ENCODE measurements at places on chromosomes 2 and 18.

DNA sequence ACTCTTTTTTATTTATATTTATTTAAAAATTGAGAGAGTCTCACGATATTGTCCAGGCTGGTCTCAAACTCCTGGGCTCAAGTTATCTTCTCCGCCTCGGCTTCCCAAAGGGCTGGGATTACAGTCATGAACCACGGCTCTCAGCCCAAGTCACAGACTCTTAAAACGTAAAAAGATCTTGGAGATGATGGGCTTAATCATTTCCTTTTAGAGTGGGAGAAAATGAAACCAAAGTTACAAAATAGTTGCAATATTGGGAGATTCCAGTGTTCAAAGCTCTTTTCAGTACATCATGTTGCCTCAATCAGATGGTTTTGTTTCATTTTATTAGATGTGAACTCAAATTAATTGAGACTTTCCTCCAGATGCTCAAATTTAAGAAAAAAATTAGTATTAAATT, 151.4 kb upstream of the XPO1 start:
- DNase-seq = no peak

DNA sequence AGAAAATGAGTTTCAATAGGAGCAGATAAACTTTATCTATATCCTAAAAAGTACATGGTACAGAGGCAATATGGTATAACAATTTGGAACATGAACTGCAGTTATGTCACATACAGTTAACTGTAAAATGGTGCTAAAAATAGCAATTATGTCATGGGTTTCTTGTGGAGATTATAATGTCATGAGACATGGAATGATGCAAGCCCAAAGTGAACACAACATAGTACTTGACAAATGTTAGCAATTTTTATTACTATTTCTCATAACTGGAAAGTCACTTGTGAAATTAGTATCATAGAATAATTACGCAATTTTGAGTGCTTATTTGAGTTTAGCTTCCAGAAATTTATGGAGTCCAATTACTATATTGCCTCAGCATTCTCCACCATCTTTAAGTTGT, 1263.4 kb downstream of the DSC3 start:
- no peak for DNase-seq

DNA sequence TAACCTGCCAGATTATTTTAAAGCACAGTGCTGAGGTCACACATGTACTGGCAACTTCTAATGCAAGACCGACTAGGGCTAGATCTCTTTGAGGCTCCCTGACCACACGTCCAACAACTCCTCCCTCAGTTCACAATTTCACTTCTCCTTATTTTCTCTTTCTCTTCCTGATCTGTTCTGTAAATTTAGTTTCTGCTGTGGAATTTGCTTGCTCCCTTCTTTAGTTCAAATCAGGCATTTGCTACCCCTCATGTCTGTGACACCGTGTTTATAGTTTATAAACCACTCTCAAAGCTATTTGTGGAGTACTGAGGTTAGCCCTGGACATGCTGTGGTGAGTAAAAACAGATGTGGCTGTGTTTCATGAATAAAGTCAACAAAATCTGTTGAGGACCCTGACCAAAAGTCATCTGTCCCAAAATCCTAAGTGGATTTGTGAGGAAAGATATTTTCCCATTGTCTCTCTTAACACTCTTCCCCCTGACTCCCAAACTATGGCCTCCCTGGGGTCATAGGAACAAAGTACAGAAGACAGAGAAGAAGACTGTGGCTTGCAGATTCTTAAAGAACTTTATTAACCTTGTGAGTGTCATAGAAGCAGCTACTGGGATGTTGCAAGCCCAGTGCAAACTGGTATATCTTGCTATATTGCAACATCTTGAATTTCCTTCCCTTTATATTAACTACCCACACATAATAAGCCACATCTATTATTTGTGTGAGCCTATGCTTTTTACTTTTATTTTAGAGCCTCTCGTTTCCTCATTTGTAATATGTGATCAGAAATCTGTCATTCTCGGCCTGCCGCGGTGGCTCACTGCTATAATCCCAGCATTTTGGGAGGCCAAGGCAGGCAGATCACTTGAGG, 3.5 kb upstream of the NAGK start:
- DNase-seq = no peak

- DNase-seq = no peak
Measured at GRCh38 chr2:69018678-69019095, 5.7 kb downstream of the ANTXR1 start.

- DNase-seq = no peak
Measured at GRCh38 chr2:67922080-67922785, 140.6 kb downstream of the C1D start.

DNA sequence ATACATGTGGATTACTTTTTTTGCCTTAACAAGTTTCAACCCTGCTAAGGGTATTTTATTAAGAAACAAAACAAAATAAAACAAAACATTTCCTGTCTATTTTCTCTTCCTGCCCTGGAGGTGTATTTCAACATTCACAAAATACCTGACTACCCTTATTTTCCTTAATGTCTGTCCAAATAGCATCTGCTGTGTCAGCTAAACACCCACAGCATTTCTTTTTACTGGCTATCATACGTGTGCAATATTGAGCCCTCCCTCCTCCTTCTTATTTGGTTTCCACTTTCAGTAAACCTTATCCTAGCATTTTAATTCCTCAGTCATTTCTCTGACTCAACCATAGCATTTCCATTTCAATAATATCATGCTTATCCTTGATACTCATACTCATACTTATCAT, 1420.0 kb upstream of the ZEB2 start:
- no peak for DNase-seq

- no peak for DNase-seq
Measured at GRCh38 chr2:241463276-241464135, 44.9 kb downstream of the STK25 start.

GRCh38 chr2:172434821-172435605, 7.6 kb downstream of the ITGA6 start:
- DNase-seq = no peak

GRCh38 chr18:79690071-79690470, 10.5 kb downstream of the CTDP1 start:
- no peak for DNase-seq

DNA sequence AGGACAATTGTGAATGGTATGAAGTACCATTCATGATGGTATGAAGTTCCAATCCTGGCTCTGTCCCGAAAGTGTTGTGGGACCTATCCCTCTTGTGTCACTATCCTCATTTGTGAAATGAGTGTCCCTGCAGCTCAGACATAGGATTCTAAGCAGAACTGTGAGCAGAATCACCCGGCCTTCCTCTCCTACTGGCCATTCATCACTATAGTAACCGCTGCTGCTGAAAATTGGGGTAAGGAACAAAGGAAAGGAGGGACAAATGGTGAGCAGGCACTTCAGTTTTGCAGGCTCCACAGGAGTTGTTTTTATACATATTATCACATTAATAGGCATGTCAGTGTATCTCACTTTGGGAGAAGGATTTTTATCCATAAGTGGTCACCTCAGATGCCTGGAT, 27.4 kb downstream of the SMYD1 start:
- no peak for DNase-seq
